ENCODE measurements at places on chromosomes 11 and 22.
A peak's percentile ranks its signal among the peaks of the same experiment; 100 is the strongest.

- DNase-seq, result no peak
These were observed 154.7 kb downstream of the CADM1 start for GRCh38 chr11:115349335-115350017.

GRCh38 chr11:102719620-102720277 lies 5.0 kb downstream of the MMP8 start:
- DNase-seq, result no peak

DNA sequence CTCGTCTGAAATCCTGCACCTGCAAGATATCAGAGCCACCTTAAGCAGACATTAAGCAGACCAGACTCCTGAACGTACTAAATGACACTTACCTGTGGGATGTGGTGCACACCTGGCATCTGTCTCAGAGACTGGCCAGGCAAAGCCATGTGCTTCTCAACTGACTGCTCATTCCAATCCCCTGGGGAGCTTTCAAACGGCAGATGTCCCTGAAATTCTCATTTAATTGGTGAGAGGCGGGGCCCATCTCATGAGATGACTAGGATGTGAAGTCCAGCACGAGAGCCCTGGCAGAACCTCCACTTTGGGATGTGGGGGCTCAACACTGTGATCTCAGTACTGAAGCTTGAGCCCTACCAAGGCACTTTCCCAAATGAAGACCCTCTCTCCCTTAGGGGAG lies 84.9 kb upstream of the HMGXB4 start:
- peak; percentile 42 for DNase-seq

- no peak for DNase-seq
These were observed 37.5 kb downstream of the TOLLIP start for GRCh38 chr11:1271927-1272326.

GRCh38 chr11:10490032-10490397 lies 35.0 kb downstream of the AMPD3 start:
- no peak for DNase-seq
